ENCODE measurements at places on chromosomes 1 and 21.
A peak's percentile ranks its signal among the peaks of the same experiment; 100 is the strongest.

DNA sequence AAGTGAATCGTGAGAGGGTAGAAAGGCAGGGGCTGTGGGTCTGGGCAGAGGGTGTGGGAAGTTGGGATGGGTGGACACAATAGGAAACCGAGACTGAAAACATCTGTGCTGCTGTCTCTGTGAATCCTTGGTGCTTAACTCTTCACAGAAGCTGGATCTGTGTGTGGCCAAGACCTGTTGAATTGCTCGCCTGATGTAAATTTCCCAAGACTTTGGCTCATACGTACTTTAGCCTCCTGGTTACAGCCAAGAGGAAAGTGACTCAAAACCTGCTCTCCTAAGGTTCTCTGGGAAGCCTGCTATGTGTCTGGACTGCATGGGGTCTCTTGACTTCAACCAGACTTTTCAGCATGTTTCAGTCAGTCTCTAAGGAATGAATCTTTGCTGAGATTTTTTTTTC lies 270.3 kb downstream of the RWDD3 start:
- no peak for DNase-seq

DNA sequence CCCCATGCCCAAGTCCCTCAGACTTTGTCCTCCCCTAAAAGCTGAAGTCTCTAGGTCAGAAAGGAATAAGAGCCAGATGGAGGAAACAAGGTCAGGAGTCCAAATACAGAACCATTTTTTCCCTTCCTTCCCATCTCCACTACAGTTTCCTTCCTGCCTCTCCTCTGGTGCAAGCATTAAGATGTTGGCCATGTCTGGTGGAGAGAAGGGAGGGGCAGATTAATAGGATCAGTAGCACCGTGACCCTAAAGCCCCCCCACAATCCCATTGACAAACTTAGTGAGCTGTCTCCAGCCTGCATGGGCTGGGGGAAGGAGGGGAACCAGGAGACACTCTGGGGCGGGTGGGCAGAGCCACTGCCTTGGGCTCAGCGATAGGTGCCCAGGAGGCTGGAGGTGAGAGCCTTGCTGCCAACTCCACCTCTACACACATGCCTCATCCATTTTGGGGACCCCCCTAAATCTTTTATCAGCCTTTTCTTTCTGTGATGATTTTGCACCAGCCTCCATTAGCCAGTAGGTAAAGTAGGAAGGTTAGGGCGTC lies 59.8 kb downstream of the RHBG start:
- DNase-seq: no peak

DNA sequence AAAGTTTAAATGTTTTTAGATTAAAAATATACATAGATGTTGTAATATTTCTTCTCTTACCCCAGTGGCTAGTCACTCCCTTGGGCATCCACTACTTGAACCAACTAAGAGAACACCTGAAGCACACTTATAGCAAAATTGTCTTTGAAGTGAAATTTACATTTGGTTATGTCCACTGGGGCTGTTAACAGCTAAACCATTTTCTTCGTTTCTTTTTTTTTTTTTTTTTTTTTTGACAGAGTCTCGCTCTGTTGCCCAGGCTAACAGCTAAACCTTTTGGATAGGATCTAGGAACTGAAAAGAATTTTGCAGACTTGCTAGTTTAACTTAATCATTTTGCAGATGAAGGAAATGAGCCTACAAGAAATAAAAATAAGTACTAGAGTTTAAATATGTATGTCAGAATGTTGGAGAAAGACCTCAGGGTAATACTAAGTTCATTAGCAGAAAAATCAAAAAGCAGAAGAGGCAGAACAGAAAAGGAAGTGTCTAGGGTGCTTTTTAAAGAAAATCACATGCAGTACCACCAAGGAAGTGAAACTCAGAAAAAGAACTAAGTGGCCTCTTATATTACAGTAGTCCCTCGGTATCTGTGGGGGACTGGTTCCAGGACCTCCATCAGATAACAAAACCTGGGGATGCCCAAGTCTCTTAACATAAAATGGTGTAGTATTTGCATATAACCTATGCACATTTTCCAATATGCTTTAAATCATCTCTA lies 11.8 kb downstream of the DRAM2 start:
- no peak for DNase-seq

GRCh38 chr21:44921928-44922327 lies 1.2 kb upstream of the ITGB2 start:
- no peak for DNase-seq

- peak; percentile 30 for DNase-seq
These were observed at the start of gene INPP5B for GRCh38 chr1:37946703-37947360. Gene INPP5B, minus strand, starts transcription at chr1:37947053. Its CDS starts 745 bp downstream, at chr1:37946308.

DNA sequence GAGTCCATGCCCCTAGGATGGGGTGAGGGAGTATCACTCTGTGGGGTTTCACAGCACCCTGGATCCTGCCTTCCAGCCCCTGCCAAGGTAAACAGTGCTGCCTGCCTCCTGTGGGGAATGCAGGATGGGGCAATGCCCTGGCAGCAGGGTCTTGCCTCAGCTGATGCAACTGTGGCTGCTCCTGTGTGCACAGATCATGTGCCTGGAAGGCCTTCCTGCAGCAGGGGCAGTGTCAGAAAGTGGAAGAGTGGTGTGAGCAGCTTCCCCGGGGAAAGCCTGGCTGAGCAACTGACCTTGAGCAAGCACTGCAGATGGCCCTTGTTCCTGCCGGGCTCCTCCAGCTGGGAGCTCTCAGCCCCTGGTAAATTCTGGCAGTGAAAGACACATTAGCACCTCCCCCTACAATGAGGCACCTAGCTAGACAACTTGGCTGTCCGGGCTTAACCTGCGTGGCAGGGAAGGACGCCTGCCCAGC lies 9.9 kb downstream of the TOR3A start:
- DNase-seq: no peak

DNA sequence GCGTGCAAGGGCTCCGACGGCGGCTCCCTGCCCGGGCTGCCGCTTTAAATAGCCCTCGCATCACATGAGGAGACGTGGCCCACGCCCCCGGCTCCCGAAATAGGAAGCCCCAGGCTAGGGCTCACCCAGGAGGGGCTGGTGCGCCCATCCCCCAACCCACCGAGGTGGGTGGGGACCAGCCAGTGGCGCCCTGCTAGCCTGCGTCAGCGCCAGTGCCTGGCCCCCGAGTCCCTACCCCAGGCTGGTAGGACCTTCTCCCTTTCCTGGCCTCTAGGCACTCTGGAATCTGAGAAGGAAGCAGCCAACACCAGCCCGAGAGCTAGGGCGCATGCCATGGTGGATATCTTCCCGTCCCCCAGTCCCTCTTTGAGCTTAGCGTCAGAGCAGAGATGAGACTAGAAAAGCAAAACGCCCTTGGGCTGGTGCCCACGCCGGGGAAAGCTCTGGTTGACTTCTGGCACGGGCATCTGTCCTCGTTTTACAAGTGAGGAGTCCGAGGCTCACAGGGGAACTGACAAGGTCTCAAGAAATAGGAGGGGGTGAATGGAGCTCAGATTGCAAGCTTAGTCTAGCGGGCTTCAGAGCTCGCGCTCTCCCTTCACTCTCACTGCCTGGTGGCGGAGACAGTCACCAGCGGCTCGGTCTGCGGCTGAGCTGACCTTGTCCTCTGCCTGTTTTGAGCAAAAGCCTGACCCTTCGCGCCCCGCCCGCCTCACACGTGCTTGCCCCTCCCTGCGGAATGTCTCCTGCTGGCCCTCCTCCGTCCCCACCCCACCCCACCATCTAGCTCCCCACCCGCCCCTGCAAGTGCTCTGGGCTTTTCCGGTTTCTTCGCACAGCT lies at the start of gene FABP3:
Gene FABP3 (minus strand): TSS at position 21 of the 841 bp plus-strand sequence. CDS start 62 bp downstream, outside the sequence.
- no peak for DNase-seq

- DNase-seq: no peak
These were observed 51.6 kb downstream of the GNG4 start for GRCh38 chr1:235597867-235598553.

DNA sequence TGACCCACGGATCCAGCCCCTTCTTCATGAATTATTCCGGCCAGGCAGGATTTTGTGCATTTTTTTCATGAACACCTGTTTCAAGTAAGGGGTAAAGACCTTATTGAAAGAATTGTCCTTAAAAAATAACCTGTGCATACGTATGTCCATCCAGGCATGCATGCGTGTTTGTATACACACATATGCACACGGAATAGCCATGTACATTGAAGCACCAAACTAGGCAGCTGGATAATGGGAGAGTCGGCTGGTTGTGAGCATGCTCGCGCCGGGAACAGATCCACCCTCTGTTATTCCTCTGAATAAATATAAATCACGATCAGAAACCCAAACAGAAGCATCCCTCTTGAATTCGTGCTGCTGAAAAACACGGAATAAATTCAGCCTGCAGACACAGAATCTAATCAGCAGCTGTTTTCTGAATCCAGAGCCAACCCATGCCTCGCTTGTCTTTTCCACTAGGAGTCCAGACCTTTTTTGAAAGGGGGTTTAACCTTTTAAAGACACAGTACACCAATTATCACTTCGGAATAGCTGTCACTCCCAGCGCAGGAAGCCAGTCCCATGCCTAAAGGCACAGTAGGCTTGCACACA lies at the start of gene HIVEP3:
Gene HIVEP3 (minus strand): TSS at position 473 of the 594 bp plus-strand sequence.
- no peak for DNase-seq

- DNase-seq: no peak
These were observed 10.4 kb downstream of the C1orf226 start for GRCh38 chr1:162391790-162392563.

DNA sequence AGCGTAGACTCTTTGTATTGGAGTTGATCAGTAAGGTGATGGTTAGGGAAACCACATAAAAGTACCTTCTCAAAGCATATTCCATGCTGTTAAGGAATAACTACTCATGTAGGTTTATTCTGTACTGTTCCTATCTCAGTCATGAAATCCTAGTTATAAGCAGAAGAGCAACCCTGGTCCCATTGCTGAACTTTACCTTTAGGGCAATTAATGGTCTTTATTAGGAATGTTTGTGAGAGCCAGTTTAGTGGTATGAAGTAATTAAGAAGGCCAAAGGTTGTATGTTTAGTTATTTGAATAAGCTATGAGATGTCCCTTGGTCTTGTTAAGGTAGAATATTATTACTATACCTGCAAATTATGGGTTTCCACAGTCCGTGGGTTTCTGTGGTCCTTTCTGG lies 44.0 kb downstream of the ACP6 start:
- no peak for DNase-seq

DNA sequence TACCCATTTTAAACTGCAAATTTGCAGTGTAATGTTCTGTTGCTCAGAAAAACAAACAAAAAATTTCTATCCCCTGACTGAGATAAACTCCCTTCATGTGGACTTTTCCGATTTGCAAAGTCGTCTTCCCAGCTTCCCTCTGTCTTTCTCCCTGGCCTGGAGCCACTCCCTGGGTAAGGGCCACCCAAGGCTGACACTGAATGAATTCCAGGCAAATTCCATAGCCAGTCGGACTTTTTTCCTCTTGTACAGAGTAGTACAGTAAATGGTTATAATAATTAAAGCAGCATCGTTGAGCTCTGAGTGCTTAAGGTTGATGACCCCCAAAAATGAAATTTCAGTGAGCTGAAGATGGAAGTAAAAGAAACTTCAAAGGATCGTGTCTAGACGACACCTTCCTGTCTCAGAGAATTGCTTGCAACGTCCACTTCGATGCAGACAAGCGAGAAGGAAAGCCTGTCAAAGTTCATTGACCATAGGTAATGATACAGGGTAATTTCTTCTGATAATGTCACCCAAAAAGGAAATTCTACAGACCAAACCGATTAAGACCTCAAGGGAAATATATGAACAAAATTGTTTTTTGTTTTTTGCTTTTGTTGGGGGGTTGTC lies 33.6 kb upstream of the LHX8 start:
- no peak for DNase-seq

GRCh38 chr1:13764588-13765332 lies 64.8 kb downstream of the PRDM2 start:
- DNase-seq: no peak

DNA sequence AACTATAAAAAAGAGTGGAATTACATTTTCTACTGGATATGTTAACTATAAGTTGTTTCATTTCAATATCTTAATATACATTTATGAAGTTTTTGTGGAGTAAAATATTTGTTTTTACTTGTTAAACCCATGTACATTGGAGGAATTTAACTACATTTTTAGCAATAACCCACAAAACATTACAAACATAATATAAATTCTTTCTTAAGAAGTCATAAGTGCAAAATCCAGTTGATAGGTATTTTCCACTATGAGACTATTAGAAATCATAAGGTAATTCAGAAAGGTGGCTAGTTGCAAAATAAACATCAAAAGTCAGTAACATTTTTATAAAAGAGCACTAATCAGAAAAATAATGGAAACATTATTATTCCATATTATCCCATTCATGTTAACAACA lies 73.9 kb upstream of the RRP15 start:
- DNase-seq: no peak

- DNase-seq: no peak
These were observed 90.9 kb upstream of the DIRAS3 start for GRCh38 chr1:68141071-68142021.

- DNase-seq: no peak
These were observed 24.4 kb downstream of the SCAF4 start for GRCh38 chr21:31707499-31707898.

DNA sequence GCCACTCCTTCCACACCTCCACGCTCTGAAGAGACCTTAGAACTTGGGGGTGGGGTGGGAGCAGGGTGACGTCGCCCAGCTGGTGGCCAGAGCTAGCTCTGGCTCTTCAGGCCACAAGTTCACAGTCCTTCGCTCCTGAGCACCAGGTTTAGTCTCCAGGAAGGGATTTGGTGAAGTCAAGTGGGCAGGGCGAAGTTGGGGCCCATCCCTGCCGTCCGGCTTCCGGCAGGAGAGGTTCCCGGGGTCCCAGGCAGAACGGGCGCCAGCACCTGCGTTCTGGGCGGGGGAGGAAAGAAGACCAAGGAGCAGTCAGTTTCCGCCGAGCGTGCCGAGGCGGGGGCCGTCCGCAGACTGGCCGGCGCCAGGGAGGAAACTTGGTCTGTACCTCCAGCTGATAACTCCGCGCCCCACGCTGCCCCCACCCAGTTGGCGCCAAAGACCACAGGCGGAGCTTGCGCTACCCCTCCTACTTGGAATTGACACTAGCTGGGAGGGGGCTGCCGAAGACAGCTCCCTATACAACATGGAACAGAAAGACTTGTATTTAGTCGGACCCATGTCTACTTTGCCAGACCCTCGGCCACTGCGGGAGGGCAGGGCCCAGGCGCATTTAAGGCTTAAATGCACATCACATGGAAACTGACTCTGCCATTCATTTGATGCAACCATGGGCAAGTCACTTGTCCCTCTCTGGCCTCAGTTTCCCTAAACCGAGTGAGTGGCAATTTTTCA lies 995 bp downstream of the ID3 start:
- DNase-seq: no peak

GRCh38 chr1:207925210-207925609 lies 14.3 kb upstream of the CD34 start:
- DNase-seq: no peak

- DNase-seq: no peak
These were observed 18.0 kb downstream of the PCP4 start for GRCh38 chr21:39885119-39885848.

DNA sequence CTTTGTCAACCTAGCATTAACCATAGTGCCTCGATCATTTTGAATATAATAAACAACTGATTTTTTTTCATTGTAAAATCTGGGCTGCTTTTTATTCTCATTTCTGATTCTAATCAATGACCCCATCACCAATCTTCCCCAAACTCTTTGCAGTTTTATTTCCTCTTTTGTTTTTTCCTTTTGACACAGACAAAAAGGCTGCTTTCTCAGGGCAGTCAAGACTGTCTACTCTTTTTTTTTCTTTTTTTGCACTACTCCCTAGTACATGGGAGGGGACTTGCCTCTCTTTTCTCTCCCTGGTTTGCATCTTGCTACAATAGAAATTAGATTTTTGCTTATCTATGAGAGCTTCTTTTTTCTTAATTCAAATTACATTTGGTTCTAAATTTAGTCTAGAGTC lies 987.9 kb downstream of the ADGRL2 start:
- DNase-seq: no peak
